IMR-90 (cell line): ENCODE measurements at places on chromosomes 13 and 19. TPM values are rescaled to one million over a fixed set of nuclear protein-coding genes. Genes with fewer than 3 reads are reported as not detected.

The FOSB gene
- total RNA-seq: 11.1 and 31.9 TPM in 2 replicates

GRCh38 chr13:85204668-85205344, 594.4 kb downstream of the SLITRK6 start:
- no peak for DNase-seq

GRCh38 chr13:51067210-51067701, 43.8 kb downstream of the C13orf42 start:
- no peak for DNase-seq

DNA sequence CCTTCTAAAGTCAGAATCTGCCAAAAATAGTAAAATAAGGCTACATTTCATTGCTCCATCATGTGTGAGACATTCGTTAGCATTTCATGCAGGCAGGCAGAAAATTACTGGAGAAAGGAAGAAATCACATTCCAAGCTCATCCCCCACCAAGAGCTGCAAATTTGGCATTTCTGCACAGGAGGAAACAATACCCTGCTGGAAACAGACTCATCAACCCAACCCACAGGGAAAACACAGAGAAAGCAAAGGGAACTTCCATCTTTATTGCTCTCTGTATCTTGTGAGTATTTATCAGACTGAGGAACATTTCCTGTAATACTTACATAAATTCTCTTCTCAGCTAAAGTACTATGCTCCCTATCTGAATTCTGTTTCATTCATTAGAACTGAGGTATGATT, 95.7 kb downstream of the KCTD12 start:
- no peak for DNase-seq

The ZNF675 gene
- total RNA-seq: 8.6 and 11.1 TPM in 2 replicates

DNA sequence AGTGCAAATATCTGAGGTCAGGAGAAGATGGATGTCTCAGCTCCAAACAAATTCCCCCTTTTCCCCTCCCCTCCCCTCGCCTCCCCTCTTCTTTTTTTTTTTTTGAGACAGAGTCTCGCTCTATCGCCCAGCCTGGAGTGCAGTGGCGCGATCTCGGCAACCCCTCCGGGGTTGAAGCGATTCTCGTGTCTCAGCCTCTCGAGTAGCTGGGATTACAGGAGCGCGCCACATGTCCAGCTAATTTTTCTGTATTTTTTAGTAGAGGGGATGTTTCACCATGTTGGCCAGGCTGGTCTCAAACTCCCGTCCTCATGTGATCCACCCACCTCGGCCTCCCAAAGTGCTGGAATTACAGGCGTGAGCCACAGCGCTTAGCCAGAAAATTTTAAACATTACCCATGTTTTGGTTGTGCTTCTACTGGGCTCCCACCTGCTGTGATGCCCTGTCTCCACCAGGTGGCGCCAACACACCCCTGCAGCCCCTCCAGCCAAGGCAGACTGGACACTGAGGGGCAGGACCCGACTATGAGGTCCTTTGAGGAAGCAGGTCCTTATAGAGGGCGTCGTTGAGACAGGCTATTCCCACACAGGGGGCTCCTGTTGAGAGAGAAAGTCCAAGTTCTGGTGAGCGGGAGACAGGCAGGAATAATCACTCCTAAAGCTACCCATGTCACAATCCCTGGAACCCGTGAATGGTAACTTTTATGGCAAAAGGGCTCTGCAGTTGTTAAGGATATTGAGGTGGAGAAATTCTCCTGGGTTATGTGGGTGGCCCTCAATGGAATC, 6.3 kb downstream of the ERICH4 start:
- peak; percentile 61 for DNase-seq
